ENCODE measurements at places on chromosomes 1 and 21.

DNA sequence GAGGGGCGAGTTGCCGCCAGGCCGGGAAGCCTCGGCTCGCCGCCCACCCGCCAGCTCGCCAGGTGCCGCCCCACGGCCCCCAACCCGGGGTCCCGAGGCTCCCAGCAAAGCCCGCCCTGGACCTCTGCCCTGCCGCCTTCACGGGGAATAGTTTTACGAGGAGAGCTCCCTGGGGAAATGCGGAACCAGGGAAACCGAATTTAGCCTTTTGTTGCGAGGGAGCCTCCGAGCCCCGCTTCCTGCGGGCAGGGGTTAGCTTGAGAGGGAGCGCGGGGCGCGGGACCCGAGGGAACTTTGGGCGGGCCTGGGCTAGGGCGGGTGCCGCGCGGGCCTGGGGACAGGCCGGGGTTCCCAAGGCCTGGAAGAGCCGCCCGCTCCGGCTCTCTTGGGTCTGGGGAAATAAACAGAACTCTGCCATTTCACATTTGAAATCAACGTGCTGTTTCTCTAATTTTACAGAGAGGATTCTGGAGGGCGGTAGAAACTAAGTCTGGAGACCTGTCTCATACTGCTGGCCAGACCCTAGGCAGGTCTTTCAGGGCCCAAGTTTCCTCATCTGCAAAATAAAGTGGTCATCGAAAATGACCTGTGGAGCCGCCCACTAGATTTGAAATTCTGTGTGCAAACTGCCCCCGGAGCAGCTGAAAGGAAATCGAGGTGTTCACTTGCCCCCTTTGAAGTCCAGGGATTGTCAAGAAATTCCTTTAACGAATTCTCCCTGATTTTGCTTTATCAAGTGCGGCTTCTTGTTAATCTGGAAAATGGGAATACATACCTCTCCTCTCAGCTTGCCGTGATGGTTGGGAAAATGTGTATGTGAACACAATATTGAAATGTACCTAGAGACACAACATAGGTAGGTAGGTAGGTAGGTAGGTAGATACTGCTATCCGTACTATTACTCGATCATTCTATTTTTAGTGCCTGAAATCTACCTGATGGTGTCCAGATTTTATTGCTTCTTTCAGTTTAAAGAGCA lies 749 bp upstream of the GLUL start:
- no peaks in the 10 kb centered on the region for H3K27me3 ChIP-seq
- H3K4me1 ChIP-seq, result peaks cover 9% of the 10 kb centered on the region
- peaks cover 5% of the 10 kb centered on the region for H3K36me3 ChIP-seq
- peak overlapping the region; percentile 62 for H3K27ac ChIP-seq
- DNase-seq, result peak; percentile 50

DNA sequence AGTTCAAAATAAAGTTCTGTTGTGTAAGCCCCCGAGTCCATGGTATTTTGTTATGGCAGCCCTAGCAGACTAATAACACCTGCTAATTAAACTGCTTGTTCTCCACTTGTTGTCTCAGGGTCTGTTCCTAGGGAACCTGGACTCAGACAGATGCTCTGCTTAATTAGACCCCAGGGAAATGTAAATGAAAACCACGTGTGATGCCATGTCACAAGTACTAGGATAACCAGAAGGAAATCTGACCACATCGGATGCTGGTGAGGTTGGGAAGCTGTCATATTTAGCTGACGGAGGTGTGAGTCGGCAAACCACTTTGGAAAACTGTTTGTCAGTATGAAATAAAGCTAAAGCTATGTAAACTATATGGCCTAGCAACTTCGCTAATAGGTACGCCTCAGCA lies 19.6 kb downstream of the EDN2 start:
- no peak for DNase-seq
- no peak overlapping the region for H3K4me3 ChIP-seq
- H3K36me3 ChIP-seq, result no peaks in the 10 kb centered on the region
- peaks cover 16% of the 10 kb centered on the region for H3K27me3 ChIP-seq
- no peak overlapping the region for H3K27ac ChIP-seq

DNA sequence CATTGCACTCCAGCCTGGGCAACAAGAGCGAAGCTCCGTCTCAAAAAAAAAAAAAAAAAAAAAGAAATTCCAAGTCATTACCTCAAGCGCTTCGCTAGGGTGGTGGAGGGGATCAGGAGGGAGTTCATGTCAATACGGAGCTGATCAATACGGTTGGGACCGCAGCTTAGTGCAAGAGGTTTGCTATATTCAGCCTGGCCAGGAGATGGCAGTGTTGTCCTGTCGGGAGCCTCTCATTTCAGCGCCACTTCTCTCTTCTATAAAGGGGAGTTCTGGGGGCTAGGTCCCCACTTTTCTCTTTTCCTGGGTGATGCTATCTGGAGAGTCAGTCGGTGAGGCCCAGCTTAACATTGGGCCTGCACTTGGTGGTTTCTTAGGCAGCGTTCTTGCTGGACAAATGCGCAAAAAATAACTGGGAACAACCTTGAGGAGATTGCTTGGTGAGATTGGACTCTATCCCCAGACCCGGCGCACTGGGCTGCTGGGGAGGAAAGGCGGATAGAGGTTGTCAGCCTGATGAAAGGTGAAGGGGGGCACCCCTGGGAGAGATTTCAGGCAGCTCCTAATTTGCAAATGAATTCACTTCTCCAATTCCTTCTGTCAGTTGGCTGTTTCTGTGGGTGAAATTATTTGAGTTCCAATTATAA lies 40.4 kb downstream of the KIAA0040 start:
- no peak overlapping the region for H3K4me3 ChIP-seq
- peaks cover 21% of the 10 kb centered on the region for H3K27me3 ChIP-seq
- no peaks in the 10 kb centered on the region for H3K36me3 ChIP-seq
- H3K4me1 ChIP-seq, result no peaks in the 10 kb centered on the region

DNA sequence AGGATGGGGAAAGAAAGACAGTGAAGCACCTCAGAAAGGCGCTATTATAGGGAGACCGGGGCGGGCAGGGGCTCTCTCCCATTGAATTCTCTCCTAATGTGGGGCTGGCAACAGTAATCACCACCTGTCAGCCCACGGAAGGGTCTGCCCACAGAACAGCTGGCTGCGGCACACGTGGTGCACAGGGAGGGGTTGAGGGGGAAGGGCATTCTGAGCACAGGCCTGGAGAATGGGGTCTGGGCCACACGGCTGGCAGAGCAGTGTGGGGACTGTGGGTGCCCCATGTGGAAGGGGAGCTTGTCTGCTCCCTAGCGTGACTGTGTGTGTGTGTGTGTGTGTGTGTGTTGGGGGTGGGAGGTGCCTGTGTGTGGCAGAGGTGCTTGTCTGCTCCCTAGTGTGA lies 4.1 kb downstream of the OLFML3 start:
- no peak overlapping the region for H3K27ac ChIP-seq
- H3K36me3 ChIP-seq, result peaks cover 9% of the 10 kb centered on the region
- peak overlapping the region; percentile 85 for H3K4me3 ChIP-seq

- no peaks in the 10 kb centered on the region for H3K4me1 ChIP-seq
- peaks cover 13% of the 10 kb centered on the region for H3K36me3 ChIP-seq
- H3K27me3 ChIP-seq, result no peaks in the 10 kb centered on the region
Measured at GRCh38 chr1:108190686-108191416, 9.3 kb downstream of the SLC25A24 start.

- H3K4me1 ChIP-seq, result peaks cover 5% of the 10 kb centered on the region
- H3K27me3 ChIP-seq, result no peaks in the 10 kb centered on the region
- H3K4me3 ChIP-seq, result no peak overlapping the region
Measured at GRCh38 chr1:198121056-198121826, 35.6 kb upstream of the NEK7 start.

GRCh38 chr1:175552306-175552705 lies 191.1 kb downstream of the TNR start:
- no peak overlapping the region for H3K27ac ChIP-seq
- DNase-seq, result no peak
- no peaks in the 10 kb centered on the region for H3K36me3 ChIP-seq
- peaks cover 1% of the 10 kb centered on the region for H3K4me1 ChIP-seq

DNA sequence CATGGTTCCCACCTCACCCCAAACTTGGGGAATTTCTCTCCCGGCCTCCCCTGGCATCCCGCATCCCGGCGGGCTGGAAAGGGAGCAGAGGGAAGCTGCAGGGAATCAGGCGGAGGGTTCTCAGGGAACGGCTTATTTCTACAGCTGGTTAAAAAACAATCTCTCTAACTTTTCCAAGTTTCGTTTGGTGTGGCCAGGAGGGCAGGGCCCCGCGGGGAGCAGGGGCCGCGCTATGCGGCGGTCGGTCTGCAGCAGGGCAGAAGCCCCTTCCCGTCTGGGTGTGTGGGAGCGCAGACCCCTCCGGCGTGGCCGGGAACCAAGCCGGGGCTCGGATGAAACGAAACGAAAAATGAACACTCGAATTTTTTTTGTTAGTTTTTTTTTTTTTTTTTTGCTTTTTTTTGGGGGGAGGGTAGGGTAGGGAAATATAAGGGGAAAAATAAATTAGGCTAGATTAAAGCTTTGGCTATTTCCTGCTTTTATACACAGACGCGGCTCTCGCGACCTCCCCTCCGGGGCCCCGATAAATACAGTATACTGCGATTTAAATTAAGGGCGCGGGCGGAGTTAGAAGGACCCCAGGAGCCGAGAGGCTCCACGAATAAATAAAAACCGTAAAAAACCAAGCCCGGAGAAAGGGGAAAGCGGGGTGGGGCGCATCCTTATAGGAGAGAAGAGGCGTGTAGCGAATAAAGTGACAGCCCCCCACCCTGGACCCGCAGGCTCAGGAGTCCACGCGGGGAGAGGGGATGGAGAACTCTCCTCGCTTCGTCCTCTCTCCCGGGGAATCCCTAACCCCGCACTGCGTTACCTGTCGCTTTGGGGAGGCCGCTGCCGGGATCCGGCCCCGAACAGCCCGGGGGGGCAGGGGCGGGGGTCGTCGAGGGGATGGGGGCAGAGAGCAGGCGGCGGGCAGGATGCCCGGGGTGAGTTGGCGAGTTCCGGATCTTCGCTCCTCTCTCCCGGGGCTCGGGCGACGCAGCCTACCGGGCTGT lies 2.1 kb downstream of the POU3F1 start:
- peaks cover 69% of the 10 kb centered on the region for H3K27me3 ChIP-seq
- H3K27ac ChIP-seq, result no peak overlapping the region
- H3K4me3 ChIP-seq, result peak overlapping the region; percentile 63
- DNase-seq, result no peak
- H3K36me3 ChIP-seq, result no peaks in the 10 kb centered on the region
- H3K4me1 ChIP-seq, result peaks cover 37% of the 10 kb centered on the region

DNA sequence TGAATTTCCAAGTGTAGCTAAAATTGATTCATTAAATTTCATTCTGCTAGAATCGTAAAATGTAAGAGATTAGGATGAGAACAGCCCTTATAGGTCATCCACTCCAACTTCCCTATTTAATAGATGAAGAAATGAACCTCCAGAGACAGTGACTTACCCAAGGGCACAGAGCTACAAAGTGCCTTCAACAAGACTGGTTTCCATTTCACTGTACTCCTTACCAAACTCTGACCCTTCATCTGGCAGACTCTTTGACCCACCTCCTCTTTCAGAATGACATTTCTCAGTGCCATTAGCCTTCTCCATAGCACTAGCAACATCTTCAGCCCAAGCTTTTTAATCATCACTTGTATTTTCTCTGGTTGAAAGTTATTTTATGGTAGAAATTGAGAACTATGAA lies 161.3 kb downstream of the NEK7 start:
- H3K4me1 ChIP-seq, result no peaks in the 10 kb centered on the region
- no peaks in the 10 kb centered on the region for H3K27me3 ChIP-seq
- H3K27ac ChIP-seq, result no peak overlapping the region
- no peak overlapping the region for H3K4me3 ChIP-seq

DNA sequence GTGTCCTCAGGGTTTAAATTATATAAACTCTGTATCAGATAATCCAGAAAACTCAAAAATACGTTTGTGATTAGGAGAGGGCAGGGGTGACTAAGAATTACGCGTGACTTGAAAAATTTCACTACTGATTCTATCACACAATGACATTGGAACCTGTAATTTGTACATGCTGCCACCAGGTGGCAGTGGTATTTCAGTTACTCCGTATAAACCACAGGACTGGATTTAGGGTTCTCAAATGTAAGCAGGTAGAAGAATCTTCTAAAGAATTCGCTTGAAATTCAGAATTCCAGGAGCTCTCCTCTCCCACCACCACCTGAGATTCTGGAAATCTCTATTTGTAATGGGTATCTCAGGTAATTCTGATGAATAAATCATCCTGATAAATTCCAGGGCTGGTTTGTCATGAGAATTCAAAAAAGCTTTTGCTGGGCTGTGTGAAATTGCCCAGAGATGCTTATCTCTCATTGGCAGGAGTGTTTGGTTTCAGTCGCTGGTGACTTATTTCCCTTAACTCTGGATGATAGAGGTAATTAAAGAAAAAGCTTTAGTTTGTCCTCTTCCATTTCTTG lies 1.7 kb upstream of the KRTAP7-1 start:
- no peaks in the 10 kb centered on the region for H3K4me1 ChIP-seq
- no peak for DNase-seq
- no peaks in the 10 kb centered on the region for H3K27me3 ChIP-seq
- no peak overlapping the region for H3K4me3 ChIP-seq
- H3K36me3 ChIP-seq, result no peaks in the 10 kb centered on the region
- no peak overlapping the region for H3K27ac ChIP-seq

GRCh38 chr1:221085701-221086375 lies 206.6 kb downstream of the HLX start:
- no peaks in the 10 kb centered on the region for H3K36me3 ChIP-seq
- no peaks in the 10 kb centered on the region for H3K27me3 ChIP-seq
- peak; percentile 14 for DNase-seq
- H3K27ac ChIP-seq, result peak overlapping the region; percentile 4

DNA sequence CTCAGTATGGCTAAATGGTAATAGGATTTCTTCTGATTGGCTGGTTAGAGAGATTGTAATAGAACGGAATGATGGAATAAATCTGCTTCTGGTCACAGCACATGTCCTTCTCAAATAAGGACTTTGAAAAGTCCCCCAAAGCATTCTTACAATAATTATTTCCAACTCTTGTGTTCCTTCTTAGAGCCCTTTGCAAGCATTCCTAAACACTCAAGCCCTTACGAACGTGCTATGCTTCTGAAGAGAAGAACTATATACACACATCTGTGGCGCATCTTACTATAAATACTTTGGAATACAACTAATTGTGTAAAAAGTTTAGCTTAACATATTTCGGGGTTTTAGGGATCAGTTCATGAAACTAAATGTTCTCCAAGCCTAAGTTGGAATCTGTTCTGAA lies 25.6 kb downstream of the CLIC4 start:
- H3K27me3 ChIP-seq, result no peaks in the 10 kb centered on the region
- H3K4me1 ChIP-seq, result peaks cover 14% of the 10 kb centered on the region
- H3K4me3 ChIP-seq, result no peak overlapping the region
- H3K36me3 ChIP-seq, result peaks cover 8% of the 10 kb centered on the region
- peak; percentile 74 for DNase-seq

DNA sequence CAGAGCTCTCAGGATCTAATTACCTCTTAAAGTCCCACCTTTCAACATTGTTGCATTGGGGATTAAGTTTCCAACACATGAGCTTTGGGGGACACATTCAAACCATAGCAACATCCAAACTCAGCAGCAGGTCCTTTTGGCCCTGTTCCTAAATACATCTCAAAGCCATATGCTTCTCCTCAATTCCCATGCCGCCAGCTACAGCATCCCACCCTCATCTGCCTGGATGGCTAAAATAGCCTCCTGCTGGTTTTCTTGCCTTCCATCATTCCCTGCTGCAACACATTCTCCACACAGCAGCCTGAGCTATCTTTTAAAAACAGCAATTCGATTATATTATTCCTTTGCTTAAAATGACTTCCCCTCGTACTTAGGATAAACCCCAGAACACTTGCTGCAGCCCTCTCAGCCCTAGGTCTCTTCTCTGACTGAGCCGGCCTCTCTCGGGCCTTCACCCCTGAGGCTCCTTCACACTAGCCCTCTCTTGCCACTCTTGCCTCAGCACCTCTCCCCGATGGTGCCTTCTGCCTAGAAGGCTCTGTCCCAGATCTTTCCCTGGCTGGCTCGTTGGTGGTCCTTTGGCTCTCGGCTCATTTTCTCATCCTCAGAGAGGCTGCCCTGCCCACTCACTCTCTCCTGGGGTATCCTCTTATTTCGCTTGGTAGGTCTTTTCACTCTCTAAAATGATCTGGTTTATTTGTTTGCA lies 16.5 kb downstream of the MYBPH start:
- peaks cover 33% of the 10 kb centered on the region for H3K36me3 ChIP-seq
- DNase-seq, result no peak
- H3K4me1 ChIP-seq, result peaks cover 22% of the 10 kb centered on the region
